ENCODE measurements at places on chromosomes 3 and 15. TPM values are rescaled to one million over a fixed set of nuclear protein-coding genes. Genes with fewer than 3 reads are reported as not detected.

CHRNA5 gene
- 1.5 TPM for total RNA-seq

UBE2Q2 gene
- total RNA-seq: 68.1 TPM

KNL1 gene
- 28.2 TPM for total RNA-seq

CILP gene
- total RNA-seq: 0.29 TPM

STRA6 gene
- 0.83 TPM for total RNA-seq

SNTN gene
- not detected for total RNA-seq

USP4 gene
- total RNA-seq: 24.3 TPM

CCK gene
- total RNA-seq: 15.3 TPM

ZNF860 gene
- total RNA-seq: 1.0 TPM

TMIE gene
- not detected for total RNA-seq

CYP1A2 gene
- total RNA-seq: not detected

FRMD5 gene
- 7.0 TPM for total RNA-seq

DPPA4 gene
- not detected for total RNA-seq

IRAK2 gene
- total RNA-seq: 5.4 TPM

TMEM212 gene
- not detected for total RNA-seq

LIPH gene
- total RNA-seq: not detected

NR1I2 gene
- not detected for total RNA-seq

CSPG5 gene
- total RNA-seq: under 0.01 TPM

ARGFX gene
- total RNA-seq: not detected

ATP13A5 gene
- not detected for total RNA-seq

ACOX2 gene
- total RNA-seq: 26.5 TPM

RASGRF1 gene
- total RNA-seq: under 0.01 TPM

KLHL6 gene
- not detected for total RNA-seq

OXSM gene
- total RNA-seq: 10.8 TPM

ZPLD1 gene
- not detected for total RNA-seq

IQGAP1 gene
- total RNA-seq: 215 TPM

AHSG gene
- total RNA-seq: not detected

C3orf22 gene
- total RNA-seq: not detected

TRANK1 gene
- 12.1 TPM for total RNA-seq

FETUB gene
- total RNA-seq: not detected

POC1A gene
- total RNA-seq: 5.5 TPM

ISY1 gene
- total RNA-seq: 36.9 TPM

TATDN2 gene
- total RNA-seq: 13.4 TPM

TMEM39A gene
- total RNA-seq: 59.1 TPM

GREM1 gene
- 141 TPM for total RNA-seq

ALS2CL gene
- total RNA-seq: 0.87 TPM

ROPN1 gene
- total RNA-seq: not detected

GCHFR gene
- total RNA-seq: 2.0 TPM

GNAT1 gene
- total RNA-seq: not detected

GOLGA8N gene
- 5.2 TPM for total RNA-seq

CHST13 gene
- total RNA-seq: 0.17 TPM

CYP1A1 gene
- not detected for total RNA-seq

INSYN1 gene
- total RNA-seq: 0.73 TPM

EPHB3 gene
- total RNA-seq: 18.0 TPM

CP gene
- total RNA-seq: 0.33 TPM

B3GALNT1 gene
- 16.9 TPM for total RNA-seq

TEX55 gene
- total RNA-seq: not detected

SEMA3G gene
- total RNA-seq: under 0.01 TPM

GOLGA8S gene
- 0.15 TPM for total RNA-seq

SLC38A3 gene
- total RNA-seq: not detected

ALCAM gene
- total RNA-seq: 133 TPM

MON1A gene
- total RNA-seq: 19.2 TPM

HCLS1 gene
- 0.17 TPM for total RNA-seq

VPS33B gene
- total RNA-seq: 15.0 TPM
